ENCODE measurements at places on chromosomes 1 and 21. TPM values are rescaled to one million over a fixed set of nuclear protein-coding genes. Genes with fewer than 3 reads are reported as not detected.

The NTMT2 gene
- not detected for total RNA-seq

The ANXA9 gene
- total RNA-seq = 0.17 TPM

The MYOG gene
- total RNA-seq = not detected

The FMO5 gene
- total RNA-seq = 1.3 TPM

The SELENBP1 gene
- total RNA-seq = 120 TPM

Measured in smooth muscle cell of trachea (primary cell).